ENCODE measurements at places on chromosomes 11 and 22.

- DNase-seq = no peak
These were observed 82.3 kb downstream of the C11orf91 start for GRCh38 chr11:33618351-33618710.

DNA sequence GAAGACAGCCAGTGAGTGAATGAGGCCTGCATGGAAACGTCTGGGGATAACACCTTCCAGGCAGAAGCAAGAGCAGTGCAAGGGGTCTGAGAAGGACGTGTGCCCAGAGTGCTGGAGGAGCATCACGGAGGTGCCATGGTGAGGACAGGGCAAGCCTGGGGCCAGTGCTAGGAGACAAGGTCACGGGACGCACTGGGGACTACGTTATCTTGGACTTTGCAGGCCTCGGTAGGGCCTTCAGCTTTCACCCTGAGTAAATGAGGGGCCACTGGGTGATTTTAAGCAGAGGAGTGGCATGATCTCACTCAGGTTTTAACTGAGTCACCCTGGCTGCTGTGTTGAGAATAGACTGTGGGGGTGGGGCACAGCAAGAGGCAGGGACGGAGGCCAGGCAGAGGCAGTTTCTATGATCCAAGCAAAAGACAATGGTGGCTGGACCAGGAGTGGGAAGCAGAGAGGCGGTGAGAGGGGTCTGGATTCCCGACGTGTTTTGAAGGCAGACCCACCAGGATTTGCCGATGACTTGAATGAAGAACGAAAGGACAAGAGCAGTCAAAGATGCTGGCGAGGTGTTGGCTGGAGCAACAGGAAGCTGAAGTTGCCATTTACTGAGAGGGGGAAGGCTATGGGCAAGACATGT is 102.7 kb upstream of the PARVA start:
- DNase-seq = no peak

DNA sequence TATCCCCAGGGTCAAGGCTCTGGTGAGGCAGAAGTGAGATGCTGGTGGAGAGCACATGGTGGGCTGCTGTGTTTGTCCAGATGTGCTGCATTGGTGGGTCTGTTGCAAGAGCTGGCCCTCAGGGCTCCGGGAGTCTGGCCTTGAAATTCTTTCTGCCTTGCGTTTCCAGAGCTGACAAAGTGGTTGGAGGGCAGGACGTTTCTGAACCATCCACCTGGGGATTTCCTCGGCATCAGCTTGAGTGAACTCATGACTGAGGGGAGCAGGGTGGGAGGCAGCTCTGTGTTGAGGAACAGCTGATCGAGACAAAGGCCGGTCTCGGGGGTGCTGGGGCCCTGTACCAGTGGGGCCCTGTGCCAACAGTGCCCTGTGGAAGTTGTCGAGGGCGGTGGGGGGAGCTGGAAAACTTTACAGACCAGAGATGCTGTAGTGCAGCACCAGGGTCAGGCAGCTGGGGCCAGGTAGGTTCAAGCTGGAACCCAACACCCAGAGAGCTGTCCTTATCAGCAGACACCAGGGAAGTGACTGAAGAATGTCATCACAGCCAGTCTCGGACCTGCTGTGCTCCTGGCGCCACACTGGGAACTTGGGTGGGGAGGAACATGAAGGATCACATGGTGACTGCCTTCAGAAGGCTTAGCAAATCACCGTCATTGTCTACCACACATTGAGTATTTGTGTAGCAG is 4.9 kb downstream of the TSKU start:
- peak; percentile 46 for DNase-seq

- peak; percentile 47 for DNase-seq
These were observed at the start of gene TEX54 for GRCh38 chr11:62832336-62833234. Gene TEX54 (minus strand): TSS chr11:62832841.

DNA sequence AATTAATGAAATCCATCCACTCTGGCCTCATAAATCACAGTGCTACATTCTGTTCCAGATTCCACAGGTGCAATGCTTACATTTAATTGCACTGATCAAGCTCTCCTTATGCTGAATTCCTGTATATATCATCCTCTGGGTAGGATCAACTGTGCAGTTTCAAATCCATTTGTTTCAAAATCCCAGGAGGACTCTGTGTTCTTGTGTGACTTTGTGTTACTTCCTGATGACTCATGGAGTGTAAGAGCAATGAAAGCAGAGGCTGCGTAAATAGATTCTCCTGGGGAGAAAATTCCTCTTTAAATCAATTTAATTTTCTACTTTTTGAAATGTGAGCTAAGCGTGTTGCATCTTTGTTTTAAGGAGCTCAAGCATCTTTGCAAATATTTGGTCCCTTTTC is 752.7 kb downstream of the METTL15 start:
- no peak for DNase-seq

DNA sequence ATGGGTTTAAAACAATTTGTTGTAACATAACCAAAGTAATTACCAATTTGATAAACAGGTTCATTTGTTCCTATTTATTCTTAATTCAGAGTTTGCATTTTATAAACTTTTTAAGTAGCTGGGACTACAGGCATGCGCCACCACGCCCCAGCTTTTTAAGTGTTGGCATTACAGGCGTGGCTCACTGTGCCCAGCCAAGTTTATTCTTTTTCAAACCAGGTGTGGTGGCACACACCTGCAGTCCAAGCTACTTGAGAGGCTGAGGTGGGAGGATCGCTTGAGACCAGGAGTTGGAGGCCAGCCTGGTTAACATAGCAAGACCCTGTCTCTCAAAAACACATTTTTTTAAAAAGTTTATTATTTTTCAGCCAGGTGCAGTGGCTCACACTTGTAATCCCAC is 19.1 kb downstream of the PPFIA1 start:
- no peak for DNase-seq

GRCh38 chr22:37229012-37229804 is 14.9 kb downstream of the RAC2 start:
- DNase-seq = peak; percentile 54

- no peak for DNase-seq
These were observed 618.9 kb downstream of the BRD1 start for GRCh38 chr22:49208768-49209252.

DNA sequence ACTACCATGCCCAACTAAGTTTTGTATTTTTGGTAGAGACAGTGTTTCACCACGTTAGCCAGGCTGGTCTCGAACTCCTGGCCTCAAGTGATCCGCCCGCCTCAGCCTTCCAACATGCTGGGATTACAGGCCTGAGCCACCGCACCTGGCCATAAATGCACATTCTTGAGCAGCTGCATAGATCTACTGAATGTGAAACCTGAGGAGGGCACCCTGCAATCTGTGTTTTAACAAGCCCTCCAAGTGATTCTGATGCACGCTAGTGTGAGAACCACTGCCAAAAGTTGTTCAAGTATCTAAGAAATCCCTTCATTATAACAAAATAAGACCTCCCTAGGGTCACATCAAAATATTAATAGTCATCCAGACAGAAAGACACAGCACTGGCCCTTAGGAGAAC is 89.3 kb downstream of the RDX start:
- DNase-seq = no peak

- DNase-seq = peak; percentile 95
These were observed 20.8 kb downstream of the DGCR6L start for GRCh38 chr22:20298803-20299745.

- no peak for DNase-seq
These were observed 22.7 kb downstream of the OR5A2 start for GRCh38 chr11:59403546-59403945.

- no peak for DNase-seq
These were observed 165.7 kb downstream of the COMMD9 start for GRCh38 chr11:36123336-36124101.

- DNase-seq = no peak
These were observed 87.1 kb downstream of the CEP164 start for GRCh38 chr11:117414724-117415123.

DNA sequence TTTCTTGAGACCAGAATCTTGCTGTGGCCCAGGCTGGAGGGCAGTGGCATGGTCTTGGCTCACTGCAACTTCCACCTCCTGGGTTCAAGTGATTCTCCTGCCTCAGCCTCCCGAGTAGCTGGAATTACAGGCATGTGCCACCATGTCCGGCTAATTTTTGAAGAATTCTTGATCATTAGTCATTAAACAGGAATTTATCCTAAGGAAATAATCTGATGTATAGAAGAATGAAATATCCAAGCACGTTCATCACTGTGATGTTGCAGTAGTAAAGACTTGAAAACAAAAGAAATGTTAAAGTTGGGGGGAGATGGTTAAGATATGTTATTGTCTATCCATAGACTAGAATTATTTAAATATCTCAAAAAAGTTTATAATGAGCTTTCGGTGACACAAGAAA is 23.6 kb downstream of the CBL start:
- DNase-seq = no peak

GRCh38 chr11:74466916-74467885 is at the start of gene KCNE3:
Gene KCNE3 (minus strand): TSS chr11:74467549. CDS start chr11:74457563, 9,986 bp downstream.
- DNase-seq = peak; percentile 61

DNA sequence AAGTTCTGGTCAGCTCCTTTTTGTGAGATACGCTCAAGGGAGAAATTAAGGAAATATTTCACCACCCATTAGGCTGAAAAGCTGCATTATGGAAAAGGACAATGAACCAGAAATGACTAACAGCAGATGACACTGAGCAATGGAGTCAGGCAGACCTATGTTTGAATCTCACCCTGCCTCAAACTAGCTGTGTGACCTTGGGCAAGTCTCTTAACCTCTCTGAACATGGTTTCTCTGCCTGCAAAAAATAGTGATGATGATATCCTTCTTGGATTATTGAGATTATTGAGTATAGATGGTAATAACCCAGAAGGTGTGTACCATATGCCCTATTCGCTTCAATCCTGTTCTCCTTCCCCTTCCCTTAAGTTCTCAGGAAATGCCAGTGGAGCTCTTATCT is 2.9 kb upstream of the PRDM11 start:
- DNase-seq = no peak

DNA sequence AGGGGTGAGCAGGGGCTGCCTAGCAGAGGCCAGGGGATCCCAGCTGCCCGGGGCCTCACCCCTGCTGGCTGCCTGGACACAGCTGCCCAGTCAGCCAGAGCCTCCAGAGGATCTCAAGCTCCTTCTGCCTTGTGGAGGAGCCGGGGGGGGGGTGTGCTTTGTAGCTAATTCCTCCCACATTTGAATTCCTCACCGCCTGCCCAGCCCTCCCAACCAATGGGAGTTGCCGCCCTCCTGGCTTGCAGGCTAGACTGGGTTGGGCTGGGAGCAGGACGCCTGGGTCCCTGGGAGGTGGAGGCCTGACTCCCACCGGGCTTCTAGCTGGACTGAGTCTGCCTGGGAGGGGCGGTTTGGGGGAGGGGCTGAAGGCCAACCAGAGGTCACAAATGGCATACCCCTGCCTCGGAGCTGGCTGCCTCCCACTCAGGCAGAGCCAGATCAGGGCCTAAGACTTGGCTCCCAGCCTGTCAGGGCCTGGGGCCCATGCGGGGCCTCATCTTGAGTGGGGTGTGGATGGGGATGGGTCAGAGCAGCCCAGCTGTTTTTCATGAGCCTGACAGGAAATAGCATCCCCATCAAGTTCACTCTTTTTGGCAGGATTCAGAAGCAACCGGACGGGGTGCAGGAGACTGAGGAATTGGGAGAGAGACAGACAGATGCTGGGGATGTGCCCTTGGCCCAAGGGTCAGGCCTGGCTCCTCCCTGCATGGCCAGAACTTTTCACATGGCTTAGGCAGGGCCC is 29.2 kb upstream of the PDE2A start:
- peak; percentile 94 for DNase-seq

- no peak for DNase-seq
These were observed 123.0 kb downstream of the TRIM44 start for GRCh38 chr11:35785287-35786167.

DNA sequence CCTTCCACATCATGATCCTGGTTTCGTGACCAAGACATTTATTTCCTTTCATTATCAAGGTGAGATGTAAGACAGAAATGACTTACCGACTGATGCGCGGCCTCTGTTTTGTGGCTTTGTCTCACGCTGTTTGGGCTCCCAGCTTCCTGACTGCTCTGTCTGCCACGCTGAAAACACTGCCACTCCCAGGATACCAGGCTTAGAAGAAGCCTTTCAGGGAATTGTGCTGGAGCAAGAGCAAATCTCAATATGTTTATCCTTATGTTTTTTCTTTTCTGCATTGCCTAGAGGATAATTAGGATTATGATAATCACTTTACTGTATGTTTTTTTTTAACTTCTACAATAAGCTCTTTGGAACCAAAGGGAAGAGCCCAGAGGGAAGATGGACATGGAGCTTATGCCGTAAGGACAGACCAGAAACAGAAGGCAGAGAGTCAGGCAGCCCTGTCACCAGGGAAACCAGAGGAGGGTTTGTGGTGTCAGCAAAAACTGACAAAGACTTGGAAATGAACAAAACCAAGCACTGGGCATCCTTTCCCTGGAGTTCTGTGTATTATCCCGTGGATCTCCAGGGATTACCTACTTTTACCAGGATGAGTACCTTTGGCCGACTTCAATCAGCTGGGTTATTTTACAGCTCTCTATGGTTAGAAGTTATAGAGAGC is 68.2 kb upstream of the ISX start:
- no peak for DNase-seq

GRCh38 chr22:42719133-42719532 is 1.5 kb downstream of the A4GALT start:
- peak; percentile 71 for DNase-seq

GRCh38 chr22:45688600-45689080 is 17.0 kb downstream of the ATXN10 start:
- DNase-seq = no peak

GRCh38 chr22:35903571-35904335 is 124.9 kb downstream of the RBFOX2 start:
- no peak for DNase-seq

DNA sequence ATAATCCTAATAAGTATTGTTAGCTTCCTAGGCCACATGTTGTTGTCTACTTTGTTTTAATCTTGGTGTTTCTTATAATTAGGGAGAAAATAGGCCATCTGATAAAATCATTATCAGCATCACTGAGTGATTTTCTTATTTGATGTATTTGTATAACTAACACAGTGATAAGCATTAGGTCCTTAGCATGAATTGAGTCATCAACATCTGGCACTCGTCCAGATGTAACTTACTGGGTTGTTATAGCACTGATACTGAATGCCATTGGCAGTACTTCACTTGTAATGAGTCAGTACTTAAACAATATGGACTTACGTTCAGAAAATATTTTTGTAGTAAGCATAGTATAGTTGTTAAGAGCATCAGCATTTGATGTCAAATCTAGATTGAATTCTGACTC is 16.2 kb downstream of the API5 start:
- DNase-seq = no peak

DNA sequence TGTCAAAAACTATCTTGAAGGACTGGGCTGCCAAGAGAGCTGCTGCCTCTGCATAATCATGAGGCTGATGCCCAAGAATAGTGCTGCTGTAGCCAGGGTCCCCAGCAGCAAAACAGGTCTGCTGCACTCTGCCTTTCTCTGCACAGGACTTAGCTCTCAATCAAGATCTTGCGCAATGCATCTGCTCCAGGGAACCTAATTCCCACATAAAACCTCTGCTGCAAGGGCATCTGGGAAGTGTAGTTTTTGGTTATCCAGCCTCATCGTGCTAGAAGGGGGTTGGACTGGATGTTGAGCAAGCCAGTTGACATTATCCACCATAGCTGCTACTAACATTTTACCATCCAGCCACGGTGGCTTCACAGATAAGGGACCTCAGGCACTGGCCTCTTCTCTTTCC is 192.7 kb downstream of the C11orf91 start:
- DNase-seq = no peak

DNA sequence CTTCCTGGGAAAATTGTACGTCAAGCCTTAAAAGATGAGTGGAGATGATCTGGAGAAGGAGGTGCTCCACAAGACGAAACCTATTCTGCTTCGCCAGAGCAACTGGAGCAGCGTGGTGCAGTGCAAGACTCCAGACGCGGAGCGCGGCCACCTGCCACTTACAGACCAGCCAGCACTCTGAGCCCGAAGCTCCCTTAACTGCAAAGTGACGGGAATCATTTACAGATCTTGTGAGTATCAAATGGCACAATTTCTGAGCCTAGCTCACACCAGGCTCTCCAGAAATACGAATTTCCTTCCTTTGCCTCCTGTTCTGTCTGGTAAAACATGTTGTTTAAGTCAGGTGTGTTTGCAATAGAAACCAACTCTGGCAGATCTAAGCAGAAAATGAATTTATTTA is 369.3 kb downstream of the CADM1 start:
- no peak for DNase-seq

Measured in right cardiac atrium (tissue), 5 donors.